Left colon (tissue), 2 donors: ENCODE measurements at places on chromosomes 12 and 14. TPM values are rescaled to one million over a fixed set of nuclear protein-coding genes. Genes with fewer than 3 reads are reported as not detected.

DNA sequence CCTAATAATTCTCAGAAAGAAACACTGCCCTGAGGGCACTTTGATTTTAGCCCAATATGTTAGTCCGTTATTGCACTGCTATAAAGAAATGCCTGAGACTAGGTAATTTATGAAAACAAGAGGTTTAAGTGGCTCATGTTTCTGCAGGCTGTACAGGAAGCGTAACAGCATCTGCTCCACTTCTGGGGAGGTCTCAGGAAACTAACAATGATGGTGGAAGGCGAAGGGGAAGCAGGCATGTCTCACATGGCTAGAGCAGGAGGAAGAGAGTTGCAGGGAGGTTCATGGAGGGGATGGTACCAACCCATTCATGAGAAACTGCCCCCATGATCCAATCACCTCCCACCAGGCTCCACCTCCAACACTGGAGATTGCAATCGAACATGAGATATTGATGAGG, 49.4 kb upstream of the RERG start:
- DNase-seq: no peak

GRCh38 chr14:30958555-30959407, 66.7 kb upstream of the AP4S1 start:
- no peak for DNase-seq

DNA sequence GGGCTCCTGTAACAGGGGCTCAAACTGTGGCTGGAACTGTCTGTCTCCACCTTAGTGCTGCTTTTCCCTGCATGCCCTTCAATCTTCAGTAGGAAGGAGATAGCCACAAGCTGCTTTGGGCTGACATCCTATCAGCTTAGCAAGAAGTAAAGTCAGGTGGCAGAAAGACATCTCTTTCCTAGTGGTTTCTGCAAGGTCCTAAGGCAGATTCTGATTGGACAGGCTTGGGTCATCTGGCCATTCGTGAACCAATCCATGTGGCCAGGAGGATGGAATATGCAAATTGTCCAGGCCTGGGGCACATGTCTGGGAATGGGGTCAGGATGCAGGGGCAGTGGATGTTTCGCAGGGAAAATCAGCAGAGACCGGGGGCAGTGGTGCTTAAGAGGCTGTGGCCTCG, 5.2 kb downstream of the RITA1 start:
- no peak for DNase-seq

- no peak for DNase-seq
These were observed 21.0 kb upstream of the DUSP16 start for GRCh38 chr12:12583510-12584178.

Gene EGLN3
- 29.5 TPM for total RNA-seq
